ENCODE measurements at places on chromosomes 16 and 17. TPM values are rescaled to one million over a fixed set of nuclear protein-coding genes. Genes with fewer than 3 reads are reported as not detected.
A peak's percentile ranks its signal among the peaks of the same experiment; 100 is the strongest.

The SCIMP gene
- total RNA-seq = 0.89 TPM

The SPNS2 gene
- 5.0 TPM for total RNA-seq

The KRTAP4-1 gene
- not detected for total RNA-seq

The CEP295NL gene
- 1.4 TPM for total RNA-seq

The CACNG5 gene
- total RNA-seq = not detected

The FAM117A gene
- 9.8 TPM for total RNA-seq

The XAF1 gene
- 8.3 TPM for total RNA-seq

The EVPL gene
- not detected for total RNA-seq

The GAS7 gene
- total RNA-seq = 54.1 TPM

The SCARF1 gene
- total RNA-seq = 7.6 TPM

The RPH3AL gene
- 6.1 TPM for total RNA-seq

The TPSD1 gene
- not detected for total RNA-seq

DNA sequence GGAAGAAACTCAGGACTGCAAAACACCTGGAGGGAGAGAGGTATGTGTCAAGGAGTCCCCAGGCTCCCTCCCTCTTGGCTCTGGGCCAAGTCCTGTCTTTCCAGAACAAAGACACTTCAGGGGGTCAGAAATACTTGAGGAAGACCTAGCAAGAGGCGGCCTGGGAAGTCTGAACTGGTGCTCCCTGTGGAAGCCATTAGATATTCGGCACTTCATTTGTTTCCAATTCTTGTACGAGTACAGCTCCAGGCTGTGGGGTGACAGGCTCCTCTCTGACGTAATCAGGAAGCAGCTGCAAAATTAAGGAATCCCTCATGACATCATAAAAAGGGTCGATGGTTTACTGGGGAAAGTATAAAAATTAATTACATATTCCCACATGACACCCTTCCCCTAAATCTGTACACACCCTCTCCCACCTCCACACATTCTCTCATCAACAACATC is 108.7 kb downstream of the SMG6 start:
- peaks cover 30% of the 10 kb centered on the region for H3K4me1 ChIP-seq
- H3K27ac ChIP-seq = peak overlapping the region; percentile 2
- no peaks in the 10 kb centered on the region for H3K27me3 ChIP-seq
- DNase-seq = no peak
- H3K4me3 ChIP-seq = no peak overlapping the region
- H3K36me3 ChIP-seq = peaks cover 7% of the 10 kb centered on the region

- peaks cover 2% of the 10 kb centered on the region for H3K4me1 ChIP-seq
- H3K27ac ChIP-seq = no peak overlapping the region
- H3K4me3 ChIP-seq = no peak overlapping the region
Observed at GRCh38 chr16:48347191-48347865, 37.9 kb downstream of the SIAH1 start.

DNA sequence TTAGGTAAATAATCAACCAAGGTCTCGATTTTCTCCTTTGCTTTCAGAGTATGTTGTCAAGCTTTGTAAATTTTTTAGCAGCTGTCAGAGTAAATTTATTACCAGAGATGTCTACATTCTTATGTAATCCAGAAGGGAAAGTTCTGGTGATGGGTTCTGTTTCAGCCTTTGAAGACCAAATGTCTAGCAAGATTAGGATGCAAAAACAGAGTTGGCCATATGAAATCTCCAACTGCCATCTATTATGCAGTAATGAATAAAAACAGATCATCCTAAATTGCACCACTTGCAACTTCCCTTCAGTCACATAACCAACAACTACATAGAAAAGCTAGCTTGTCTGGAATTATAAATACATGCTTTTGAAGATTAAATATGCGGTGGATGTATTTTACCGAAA is 826.8 kb upstream of the KIF2B start:
- H3K4me1 ChIP-seq = no peaks in the 10 kb centered on the region
- H3K27me3 ChIP-seq = no peaks in the 10 kb centered on the region
- DNase-seq = no peak
- no peak overlapping the region for H3K4me3 ChIP-seq
- H3K36me3 ChIP-seq = no peaks in the 10 kb centered on the region
- H3K27ac ChIP-seq = no peak overlapping the region

DNA sequence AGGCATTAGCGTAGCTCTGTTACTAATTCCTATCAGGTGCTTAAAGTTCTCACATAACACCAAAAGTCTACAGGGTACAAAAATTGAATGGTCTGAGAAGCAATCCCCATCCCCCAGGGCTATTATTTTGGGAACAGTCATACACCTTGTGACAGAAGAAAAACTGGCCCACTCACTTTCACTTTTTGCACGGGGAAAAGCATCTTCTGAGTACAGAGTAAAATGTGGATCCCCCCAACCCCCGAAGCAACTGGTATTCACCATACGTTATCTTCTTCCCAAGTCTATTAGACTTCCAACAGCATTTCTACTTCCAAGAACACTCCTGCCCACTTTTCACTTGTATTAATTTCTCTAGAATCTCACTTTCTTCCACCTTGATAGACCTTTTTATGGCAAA is 11.8 kb downstream of the GGA3 start:
- H3K36me3 ChIP-seq = peaks cover 27% of the 10 kb centered on the region
- H3K4me3 ChIP-seq = no peak overlapping the region
- no peak overlapping the region for H3K27ac ChIP-seq
- H3K27me3 ChIP-seq = no peaks in the 10 kb centered on the region
- H3K4me1 ChIP-seq = peaks cover 17% of the 10 kb centered on the region
- DNase-seq = no peak

- H3K27me3 ChIP-seq = no peaks in the 10 kb centered on the region
- no peaks in the 10 kb centered on the region for H3K36me3 ChIP-seq
- H3K4me1 ChIP-seq = peaks cover 17% of the 10 kb centered on the region
- no peak overlapping the region for H3K27ac ChIP-seq
Observed at GRCh38 chr17:9987779-9988585, 82.9 kb upstream of the RCVRN start.

DNA sequence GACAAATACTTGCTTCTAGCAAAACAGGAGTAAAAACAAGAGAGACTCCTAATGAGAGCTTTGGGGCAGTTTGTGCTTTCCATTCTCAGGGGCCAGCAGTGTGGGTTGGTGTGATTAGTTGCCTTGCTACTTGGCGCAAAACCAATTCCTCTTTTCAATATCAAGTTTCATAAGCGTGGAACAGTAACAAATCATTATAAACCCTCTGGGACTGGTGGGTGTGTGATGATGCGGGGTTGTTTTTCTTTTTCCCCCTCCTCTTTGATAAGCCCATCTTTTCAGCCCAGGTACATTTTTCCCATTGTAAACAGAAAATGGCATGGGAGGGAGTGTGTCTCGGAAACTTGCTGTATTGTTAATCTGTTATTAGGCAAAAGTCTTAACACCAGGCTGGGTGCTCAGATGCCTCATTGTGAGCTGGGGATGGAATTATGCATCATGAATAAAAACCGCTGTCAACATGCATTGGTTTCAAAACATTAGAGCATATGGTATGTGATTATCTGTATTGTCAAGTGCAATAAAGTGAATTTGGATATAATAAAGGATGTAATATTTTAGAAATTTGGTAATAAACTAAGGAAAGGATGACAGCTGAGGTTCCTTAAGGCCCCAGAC is 166.4 kb downstream of the CCDC182 start:
- no peaks in the 10 kb centered on the region for H3K36me3 ChIP-seq
- no peak overlapping the region for H3K27ac ChIP-seq
- H3K27me3 ChIP-seq = peaks cover 12% of the 10 kb centered on the region
- no peak for DNase-seq
- no peak overlapping the region for H3K4me3 ChIP-seq

DNA sequence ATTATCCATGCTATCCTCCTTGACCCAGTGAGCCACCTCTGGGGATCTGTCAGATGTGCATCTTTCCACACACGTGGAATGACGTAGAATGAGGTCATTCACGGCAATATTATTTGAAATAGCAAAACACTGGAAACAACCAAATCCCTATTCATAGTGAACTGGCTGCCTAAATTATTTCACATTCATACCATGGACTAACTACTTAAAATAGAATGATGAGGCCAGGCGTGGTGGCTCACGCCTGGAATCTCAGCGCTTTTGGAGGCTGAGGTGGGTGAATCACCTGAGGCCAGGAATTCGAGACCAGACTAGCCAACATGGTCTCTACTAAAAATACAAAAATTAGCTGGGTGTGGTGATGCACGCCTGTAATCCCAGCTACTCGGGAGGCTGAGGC is 75.5 kb downstream of the RAP1GAP2 start:
- H3K4me3 ChIP-seq = no peak overlapping the region
- no peak overlapping the region for H3K27ac ChIP-seq
- peaks cover 4% of the 10 kb centered on the region for H3K4me1 ChIP-seq
- peaks cover 2% of the 10 kb centered on the region for H3K27me3 ChIP-seq

DNA sequence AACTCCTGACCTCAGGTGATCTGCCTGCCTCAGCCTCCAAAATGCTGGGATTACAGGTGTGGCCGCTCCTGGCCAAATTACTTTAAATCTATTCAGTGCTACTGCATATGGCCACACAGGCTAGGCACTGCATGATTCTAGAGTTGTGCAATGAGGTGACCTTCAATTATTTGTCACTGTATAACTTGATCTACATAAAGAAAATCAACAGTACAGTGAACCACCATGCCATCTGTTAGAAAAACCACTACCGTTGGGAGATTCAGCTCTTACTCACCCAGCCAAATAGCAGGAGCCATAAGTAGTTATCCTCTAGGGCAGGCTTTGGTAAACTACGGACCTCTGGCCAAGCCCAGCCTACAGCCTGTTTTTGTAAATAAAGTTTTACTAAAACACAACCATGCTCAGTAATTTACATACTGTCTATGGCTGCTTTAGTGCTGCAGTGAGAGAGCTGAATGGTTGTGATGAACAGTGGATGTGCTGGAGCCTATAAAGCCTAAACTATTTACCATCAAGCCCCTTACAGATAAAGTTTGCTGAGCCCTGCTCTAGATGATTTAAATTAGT is 40.7 kb upstream of the TANC2 start:
- no peak overlapping the region for H3K27ac ChIP-seq
- DNase-seq = no peak
- H3K27me3 ChIP-seq = no peaks in the 10 kb centered on the region
- no peaks in the 10 kb centered on the region for H3K36me3 ChIP-seq

- no peaks in the 10 kb centered on the region for H3K4me1 ChIP-seq
- no peak for DNase-seq
- H3K4me3 ChIP-seq = no peak overlapping the region
- H3K36me3 ChIP-seq = no peaks in the 10 kb centered on the region
- H3K27ac ChIP-seq = no peak overlapping the region
Observed at GRCh38 chr16:84356176-84356575, 12.2 kb upstream of the ATP2C2 start.

DNA sequence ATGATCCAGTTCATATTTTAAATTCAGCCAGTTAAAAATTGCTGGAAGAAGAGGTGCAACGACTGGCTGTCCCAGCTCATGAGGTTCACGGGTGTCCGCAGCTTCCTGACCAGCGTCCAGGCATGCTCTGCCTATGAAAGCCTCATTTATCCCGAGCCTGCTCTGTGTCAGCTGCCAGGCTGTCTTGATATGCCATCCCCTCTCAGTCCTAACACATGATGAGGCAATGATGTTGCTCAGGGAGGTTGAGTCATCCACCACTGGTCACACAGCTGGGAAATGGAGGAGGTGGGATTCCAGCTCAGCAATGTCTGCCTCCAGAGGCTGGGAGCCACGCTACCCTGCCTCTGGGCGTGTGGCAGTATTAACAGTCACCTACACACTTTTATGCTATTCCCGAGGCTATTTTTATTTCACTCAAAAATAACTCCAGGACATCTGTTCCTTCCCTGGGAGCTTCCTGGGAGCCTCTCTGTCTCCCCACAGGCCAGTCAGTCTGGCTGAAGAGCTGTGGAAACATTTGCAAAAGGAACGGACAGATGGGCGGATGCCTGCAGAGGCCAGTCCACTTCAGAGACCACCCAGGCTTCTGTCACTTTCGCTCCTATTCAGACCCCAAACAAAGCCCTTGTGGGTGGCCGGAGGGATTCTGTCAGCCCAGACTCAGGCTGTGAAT is 22.5 kb downstream of the RAB11FIP4 start:
- no peaks in the 10 kb centered on the region for H3K36me3 ChIP-seq
- H3K27ac ChIP-seq = no peak overlapping the region
- DNase-seq = no peak
- no peaks in the 10 kb centered on the region for H3K27me3 ChIP-seq

DNA sequence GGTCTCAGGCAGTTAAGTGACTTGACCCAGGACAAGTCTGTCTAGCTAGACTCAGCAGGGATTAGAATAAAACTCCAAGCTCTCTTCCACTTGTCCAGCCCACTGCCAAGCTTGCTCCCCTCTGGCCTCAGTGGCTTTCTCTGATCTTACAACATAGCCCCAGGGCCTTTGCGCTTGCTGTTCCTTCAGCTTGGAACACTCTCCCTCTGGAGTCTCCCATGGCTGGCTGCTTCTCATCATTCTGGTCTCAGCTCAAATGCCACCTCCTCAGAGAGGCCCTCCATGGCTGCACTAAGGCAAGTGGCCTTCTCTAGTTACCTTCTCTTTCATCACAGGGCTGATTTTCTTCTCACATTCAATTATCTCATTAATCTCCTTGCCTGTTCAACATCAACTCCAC is 1.1 kb downstream of the TVP23A start:
- H3K36me3 ChIP-seq = no peaks in the 10 kb centered on the region
- H3K27me3 ChIP-seq = peaks cover 12% of the 10 kb centered on the region
- H3K27ac ChIP-seq = no peak overlapping the region
- H3K4me1 ChIP-seq = peaks cover 9% of the 10 kb centered on the region
- no peak overlapping the region for H3K4me3 ChIP-seq
- no peak for DNase-seq

DNA sequence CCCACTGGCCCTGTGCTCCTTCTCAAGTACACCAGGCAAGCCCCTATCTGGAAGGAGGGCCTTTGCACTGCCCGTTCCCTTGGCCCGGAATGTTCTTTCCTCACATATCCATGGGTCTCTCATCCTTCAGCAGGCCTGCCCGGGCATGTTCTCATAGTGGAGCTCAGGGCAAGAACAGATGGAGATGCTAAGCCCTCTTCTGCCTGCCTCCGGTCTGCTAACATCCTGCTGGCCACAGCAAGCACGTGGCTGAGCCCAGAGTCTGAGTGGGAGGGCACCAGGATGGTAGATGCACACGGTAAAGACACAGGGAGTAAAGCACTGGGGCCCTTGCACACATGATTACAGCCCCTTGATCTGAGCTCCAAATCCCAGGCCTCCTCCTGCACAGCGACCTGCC is 19.8 kb upstream of the ANKRD40CL start:
- DNase-seq = no peak
- no peak overlapping the region for H3K27ac ChIP-seq
- no peaks in the 10 kb centered on the region for H3K36me3 ChIP-seq
- no peak overlapping the region for H3K4me3 ChIP-seq
- H3K27me3 ChIP-seq = no peaks in the 10 kb centered on the region
- H3K4me1 ChIP-seq = peaks cover 9% of the 10 kb centered on the region
